Liver (tissue), 10 donors: ENCODE measurements at places on chromosomes 3 and 15.

DNA sequence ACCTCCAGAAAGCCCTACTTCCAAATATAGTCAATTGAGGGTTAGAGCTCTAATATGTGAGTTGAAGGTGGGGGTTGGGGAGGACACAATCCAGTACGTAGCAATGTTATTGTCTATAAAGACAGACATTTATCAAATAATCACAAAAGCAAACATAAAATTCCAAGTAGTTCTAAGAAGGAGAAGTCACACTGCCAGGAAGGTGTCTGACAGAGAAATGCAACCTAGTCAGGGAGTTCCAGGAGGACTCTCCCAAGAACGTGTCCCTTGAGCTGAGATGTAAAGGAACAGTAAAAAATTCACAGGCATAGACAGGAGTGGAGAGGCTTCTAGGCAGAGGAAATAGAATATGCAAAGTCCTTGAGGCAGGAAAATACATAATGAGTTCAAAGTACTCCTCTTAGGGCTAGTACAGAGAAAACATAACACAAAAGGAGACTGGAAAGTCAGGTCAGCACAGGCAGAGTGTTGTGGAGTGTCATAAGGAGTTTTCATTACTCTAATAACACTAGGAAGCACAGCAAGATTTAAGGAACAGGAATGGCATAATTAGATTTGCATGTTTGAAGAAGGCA is 277.6 kb upstream of the STT3B start:
- H3K36me3 ChIP-seq, result no peaks in the 10 kb centered on the region
- no peaks in the 10 kb centered on the region for H3K27me3 ChIP-seq
- no peaks in the 10 kb centered on the region for H3K4me1 ChIP-seq
- no peak overlapping the region for H3K27ac ChIP-seq
- H3K4me3 ChIP-seq, result no peak overlapping the region

GRCh38 chr15:74378848-74379247 is 11.4 kb upstream of the CYP11A1 start:
- no peak overlapping the region for H3K4me3 ChIP-seq
- no peak for DNase-seq
- peaks cover 13% of the 10 kb centered on the region for H3K4me1 ChIP-seq

GRCh38 chr3:19384868-19385267 is 236.6 kb downstream of the KCNH8 start:
- DNase-seq, result no peak
- no peaks in the 10 kb centered on the region for H3K36me3 ChIP-seq
- H3K4me3 ChIP-seq, result no peak overlapping the region
- no peaks in the 10 kb centered on the region for H3K27me3 ChIP-seq

DNA sequence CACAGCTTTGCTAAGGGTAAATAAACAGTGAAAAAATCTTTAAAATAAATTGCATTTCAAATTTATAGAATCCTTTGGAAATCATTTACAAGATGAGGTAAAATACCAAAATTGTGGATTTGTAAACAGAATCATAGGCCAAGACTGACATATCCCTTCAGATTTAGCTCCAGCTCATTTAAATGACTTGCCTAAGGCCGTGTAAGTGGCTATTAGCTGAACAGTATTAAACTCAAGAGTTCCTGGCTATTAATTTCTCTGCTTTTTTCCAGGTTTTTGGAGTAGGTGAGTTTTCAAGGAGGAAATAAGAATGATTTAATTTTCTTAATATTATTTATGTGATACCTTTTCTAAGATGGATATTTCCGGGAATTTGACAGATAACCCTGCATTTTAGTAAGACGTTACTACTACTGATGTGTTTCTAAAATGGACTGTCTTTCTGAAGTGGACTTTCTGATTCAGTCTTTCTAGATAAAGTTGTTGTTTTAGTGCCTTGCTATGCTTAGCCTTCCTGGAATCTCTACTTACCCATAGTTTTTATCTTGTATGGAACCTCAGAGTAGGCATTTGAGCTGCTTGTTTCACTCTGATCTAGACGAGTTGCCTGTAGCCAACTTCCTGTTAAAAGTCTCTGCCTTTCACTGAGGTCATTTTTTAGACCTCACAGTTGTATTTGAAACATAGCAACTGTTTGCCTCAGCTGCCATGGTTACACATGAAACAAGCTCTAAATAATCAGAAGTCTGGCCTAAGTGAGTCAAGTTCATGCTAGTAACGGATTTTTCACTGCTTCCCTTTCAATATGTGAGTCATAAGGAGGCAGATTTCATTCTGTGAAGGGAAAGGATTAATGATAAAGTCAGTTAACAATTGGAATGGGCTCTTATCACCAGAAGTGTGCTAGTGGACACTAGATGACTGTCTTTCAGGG is 127.0 kb downstream of the KLHL25 start:
- H3K4me3 ChIP-seq, result no peak overlapping the region
- peaks cover 44% of the 10 kb centered on the region for H3K36me3 ChIP-seq
- H3K4me1 ChIP-seq, result no peaks in the 10 kb centered on the region
